Activated T-helper 2 cell treated with anti-CD3 and anti-CD28 coated beads, Interferon-gamma antibody, Interleukin-2, Interleukin-4, amounts not matched to agents 10 μg/mL and 5 μg/mL and 100 μg/mL, durations not matched to agents 14 hours and 24 hours and 36 hours (primary cell): ENCODE measurements at places on chromosomes 6 and 20.

- no peak for DNase-seq
These were observed 215.8 kb downstream of the UTRN start for GRCh38 chr6:144500892-144501291.

GRCh38 chr6:37238381-37238780 is 19.2 kb upstream of the TBC1D22B start:
- DNase-seq: no peak

DNA sequence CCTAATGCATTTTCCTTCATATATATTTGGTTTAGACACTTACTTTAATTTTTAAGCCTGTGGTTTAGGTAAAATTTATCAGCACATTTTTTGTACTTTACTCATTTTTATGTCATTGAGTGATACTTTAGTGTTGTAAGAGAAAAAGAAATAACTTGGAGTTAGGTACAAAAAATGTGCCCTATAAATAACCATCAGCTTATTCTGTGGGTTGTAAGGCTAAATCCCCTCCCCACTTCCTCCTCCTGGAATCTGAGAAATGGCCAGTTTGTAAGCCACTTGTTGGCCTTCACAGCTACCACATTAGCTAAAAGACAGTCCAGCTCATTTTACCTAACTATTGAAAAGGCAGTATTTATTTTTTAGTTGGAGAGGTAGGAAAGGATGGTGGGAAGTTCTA is 576.3 kb downstream of the PKHD1 start:
- no peak for DNase-seq

- DNase-seq: no peak
These were observed 296.9 kb downstream of the BCKDHB start for GRCh38 chr6:80403365-80403764.
